ENCODE measurements at places on chromosomes 16 and 17. TPM values are rescaled to one million over a fixed set of nuclear protein-coding genes. Genes with fewer than 3 reads are reported as not detected.

The KRTAP9-4 gene
- total RNA-seq = not detected

The SEPTIN1 gene
- not detected for total RNA-seq

The MYO15A gene
- total RNA-seq = 1.6 TPM

DNA sequence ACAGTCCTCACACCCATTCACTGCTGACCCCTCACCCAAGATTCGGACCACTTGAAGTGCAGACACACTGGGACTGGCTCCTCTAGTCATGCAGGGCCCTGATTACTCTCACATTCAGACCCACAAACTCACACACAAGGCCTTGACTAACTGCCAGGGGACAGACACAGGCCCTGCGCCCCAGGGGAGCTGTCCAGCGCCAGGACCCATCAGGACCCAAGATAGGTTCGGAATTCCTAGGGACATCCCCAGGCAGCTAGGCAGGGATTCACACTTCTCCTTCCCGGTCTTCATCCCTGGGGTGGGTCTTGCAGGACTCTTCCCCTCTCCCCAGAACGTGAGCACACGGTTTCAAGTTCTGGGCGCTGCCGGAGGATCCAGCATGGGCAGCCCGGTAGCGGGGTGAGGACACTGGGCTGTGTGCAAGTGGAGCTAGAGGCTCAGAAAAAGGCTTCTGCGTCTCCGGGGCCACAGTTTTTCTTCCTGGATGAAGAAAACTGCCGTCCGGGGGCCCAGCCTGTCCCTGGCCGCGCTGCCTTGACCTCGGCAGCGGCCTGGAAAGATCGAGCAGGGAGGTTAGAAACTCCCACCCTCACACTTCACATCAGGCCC is 1.6 kb downstream of the SEZ6 start:
- no peak for DNase-seq

GRCh38 chr17:50057521-50057991 is 1.6 kb downstream of the ITGA3 start:
- no peak for DNase-seq

GRCh38 chr16:67248401-67249177 is at the start of gene SLC9A5:
TSS of gene SLC9A5 (plus strand) at chr16:67248979. CDS start at chr16:67249015, 36 bp downstream.
- DNase-seq = no peak

GRCh38 chr16:245105-245504 is 10.5 kb downstream of the FAM234A start:
- no peak for DNase-seq

Data from bronchial epithelial cell (primary cell).